Osteoblast (primary cell): ENCODE measurements at places on chromosomes 13 and 19. TPM values are rescaled to one million over a fixed set of nuclear protein-coding genes. Genes with fewer than 3 reads are reported as not detected.

DNA sequence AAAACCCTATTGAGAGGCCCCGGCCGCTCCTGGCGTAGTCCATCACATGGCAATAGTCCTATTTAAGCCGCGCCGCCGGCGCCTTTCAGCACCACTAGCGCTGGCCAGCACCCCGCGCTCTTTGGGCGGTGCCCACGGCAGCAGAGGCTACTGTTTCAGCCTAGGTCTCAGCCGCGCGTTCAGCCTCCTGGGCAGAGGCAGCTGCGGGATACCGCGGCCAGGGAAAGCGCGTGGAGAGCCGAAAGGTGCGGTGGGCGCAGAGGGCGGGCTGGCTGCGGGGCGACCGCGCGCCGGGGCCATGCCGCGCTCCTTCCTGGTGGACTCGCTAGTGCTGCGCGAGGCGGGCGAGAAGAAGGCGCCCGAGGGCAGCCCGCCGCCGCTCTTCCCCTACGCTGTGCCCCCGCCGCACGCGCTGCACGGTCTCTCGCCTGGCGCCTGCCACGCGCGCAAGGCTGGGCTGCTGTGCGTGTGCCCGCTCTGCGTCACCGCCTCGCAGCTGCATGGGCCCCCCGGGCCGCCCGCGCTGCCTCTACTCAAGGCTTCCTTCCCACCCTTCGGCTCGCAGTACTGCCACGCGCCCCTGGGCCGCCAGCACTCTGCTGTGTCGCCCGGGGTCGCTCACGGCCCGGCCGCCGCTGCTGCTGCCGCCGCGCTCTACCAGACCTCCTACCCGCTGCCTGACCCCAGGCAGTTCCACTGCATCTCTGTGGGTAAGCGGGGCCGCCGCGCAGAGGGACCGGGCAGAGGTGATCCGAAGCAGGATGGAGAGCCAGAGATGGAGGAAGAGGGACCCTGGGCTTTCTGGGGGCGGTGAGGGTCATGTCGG, at the start of gene GSX1:
Gene GSX1 (plus strand): TSS at position 91 of the 826 bp plus-strand sequence. CDS start 208 bp downstream, at position 299.
- DNase-seq = peak; percentile 97

DNA sequence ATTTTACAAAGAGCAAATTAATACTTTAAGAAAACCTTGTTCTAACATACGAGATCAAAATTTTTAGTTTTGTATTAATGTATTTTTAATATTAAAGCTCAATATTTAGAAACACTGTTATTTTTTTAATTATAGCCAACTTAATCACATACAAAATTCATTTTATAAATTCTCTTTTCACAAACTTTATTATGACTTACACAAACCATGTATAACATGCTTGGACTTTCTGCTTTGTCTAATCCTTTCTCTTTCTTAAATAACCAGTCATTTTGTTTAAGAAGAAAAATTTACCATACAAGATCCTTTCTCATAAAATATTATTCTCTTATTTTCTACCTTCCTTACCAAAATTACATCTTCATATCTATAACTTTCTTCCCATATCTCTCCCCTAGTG, 62.2 kb downstream of the CYSLTR2 start:
- DNase-seq = no peak

DNA sequence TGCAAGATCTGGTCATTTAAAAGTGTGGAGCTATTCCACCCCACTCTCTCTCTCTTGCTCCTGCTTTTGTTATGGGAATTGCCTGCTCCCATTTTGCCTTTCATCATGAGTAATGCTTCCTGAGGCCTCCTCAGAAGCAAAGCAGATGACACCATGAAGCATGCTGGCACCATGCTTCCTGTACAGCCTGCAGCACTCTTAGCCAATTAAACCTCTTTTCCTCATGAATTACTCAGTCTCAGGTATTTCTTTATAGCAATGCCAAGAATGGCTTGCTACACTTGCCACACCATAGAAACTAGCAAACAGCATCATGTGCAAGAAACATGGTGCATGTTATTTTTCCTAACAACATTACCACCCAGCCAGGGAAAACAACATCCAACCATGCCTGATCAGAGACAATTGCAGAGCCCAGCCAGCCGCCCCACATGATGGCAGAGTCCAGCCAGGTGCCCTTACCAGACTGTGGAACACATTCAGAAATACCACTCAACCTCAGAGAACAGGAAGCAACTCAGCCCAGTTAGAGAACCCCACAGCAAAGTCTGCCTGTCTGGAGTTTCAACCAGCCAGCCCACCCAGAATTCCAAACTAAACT, 36.9 kb downstream of the SYDE1 start:
- no peak for DNase-seq

Gene KLK4
- 0.29 TPM in 1 of 2 replicates, not detected in the other for total RNA-seq

DNA sequence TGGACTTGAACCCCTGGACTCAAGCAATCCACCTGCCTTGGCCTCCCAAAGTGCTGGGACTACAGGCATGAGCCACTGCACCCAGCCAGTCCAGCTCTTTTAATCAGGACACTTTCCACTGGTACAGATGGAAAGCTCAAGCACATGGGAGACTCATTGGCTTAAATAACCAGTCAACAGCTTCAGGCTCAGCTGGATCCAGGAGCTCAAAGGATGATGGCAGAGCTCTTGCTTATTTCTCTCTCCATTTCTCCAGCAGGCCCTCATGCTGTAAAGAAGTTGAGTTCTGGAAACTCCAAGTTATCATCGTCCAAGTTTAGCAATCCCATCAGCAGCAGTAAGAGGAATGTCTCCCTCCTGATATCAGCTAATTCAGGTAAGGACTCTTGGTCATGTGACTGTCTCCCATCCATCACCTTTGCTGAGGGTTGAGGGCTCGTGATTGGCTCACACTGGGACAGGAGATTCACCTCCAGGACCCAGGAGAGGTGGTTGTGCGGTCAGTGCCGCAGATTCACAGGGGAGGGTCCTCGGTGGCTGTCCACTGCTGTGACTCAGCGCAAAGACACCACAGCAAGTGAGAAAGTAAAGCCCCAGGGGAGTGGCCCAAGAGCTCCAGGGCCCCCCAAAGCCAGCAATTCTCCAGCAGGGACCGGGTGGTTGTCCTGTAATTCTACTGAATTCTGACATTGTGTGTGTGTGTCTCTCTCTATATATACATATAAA, 5.1 kb downstream of the CCL25 start:
- DNase-seq = no peak

Gene NECTIN2
- 38.9 and 46.0 TPM in 2 replicates for total RNA-seq

Gene CCDC70
- total RNA-seq = not detected in 2 replicates

GRCh38 chr19:16527971-16528521, 14.2 kb downstream of the CHERP start:
- DNase-seq = peak; percentile 93

Gene DENND1C
- total RNA-seq = not detected in 2 replicates

DNA sequence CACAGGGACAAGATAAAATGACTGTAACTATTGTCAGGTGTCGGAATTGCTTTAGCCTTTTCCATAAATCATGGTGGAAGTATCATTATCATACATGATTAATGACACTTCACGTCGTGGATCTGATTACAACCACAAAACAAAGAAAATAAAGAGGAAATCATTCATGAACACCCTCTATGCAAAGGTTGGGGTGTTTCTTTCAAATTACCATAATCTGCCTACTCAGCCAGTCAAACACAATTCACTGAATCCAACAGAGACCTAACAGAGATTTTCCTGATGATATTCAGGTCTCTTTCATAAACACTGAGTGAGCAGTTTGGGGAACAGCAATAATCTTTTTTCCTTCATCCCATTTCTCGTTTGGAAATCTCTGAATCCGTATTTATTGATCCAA, 625.6 kb downstream of the DCT start:
- DNase-seq = no peak

Gene KLHL1
- not detected in 2 replicates for total RNA-seq

DNA sequence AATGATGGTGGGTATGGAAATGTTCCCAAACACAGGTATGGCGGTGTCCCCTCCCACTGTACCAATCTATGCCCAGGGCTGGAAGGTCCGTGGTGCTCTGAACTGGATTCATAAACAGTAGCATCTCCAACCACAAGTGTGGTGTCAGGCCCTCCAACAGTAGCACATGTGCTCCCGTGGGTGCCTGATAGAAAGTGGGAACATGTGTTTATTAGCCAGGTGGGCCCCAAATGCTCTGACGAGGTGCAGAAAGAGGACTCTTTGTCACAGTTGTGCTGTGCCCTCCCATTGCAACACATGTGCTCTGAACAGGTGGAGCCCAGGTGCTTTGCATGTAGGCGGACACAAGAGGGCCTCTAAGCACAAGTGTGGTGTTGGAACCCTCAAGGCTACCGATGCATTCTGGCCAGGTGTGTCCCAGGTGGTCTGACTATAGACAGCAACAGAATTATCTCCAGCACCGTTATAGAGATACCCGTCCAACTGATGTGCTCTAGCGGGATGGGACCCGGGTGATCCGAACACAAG, 75.4 kb upstream of the ZNF30 start:
- DNase-seq = no peak
